ENCODE measurements at places on chromosomes 3 and 15.
A peak's percentile ranks its signal among the peaks of the same experiment; 100 is the strongest.

GRCh38 chr15:69141286-69141701, 19.1 kb upstream of the GLCE start:
- H3K36me3 ChIP-seq: no peaks in the 10 kb centered on the region
- peaks cover 4% of the 10 kb centered on the region for H3K27me3 ChIP-seq
- no peak overlapping the region for H3K4me3 ChIP-seq
- no peak overlapping the region for H3K27ac ChIP-seq

- H3K4me1 ChIP-seq: no peaks in the 10 kb centered on the region
- H3K27ac ChIP-seq: no peak overlapping the region
- H3K4me3 ChIP-seq: no peak overlapping the region
- peak; percentile 47 for DNase-seq
Observed at GRCh38 chr3:44074181-44074580, 167.5 kb upstream of the TOPAZ1 start.

DNA sequence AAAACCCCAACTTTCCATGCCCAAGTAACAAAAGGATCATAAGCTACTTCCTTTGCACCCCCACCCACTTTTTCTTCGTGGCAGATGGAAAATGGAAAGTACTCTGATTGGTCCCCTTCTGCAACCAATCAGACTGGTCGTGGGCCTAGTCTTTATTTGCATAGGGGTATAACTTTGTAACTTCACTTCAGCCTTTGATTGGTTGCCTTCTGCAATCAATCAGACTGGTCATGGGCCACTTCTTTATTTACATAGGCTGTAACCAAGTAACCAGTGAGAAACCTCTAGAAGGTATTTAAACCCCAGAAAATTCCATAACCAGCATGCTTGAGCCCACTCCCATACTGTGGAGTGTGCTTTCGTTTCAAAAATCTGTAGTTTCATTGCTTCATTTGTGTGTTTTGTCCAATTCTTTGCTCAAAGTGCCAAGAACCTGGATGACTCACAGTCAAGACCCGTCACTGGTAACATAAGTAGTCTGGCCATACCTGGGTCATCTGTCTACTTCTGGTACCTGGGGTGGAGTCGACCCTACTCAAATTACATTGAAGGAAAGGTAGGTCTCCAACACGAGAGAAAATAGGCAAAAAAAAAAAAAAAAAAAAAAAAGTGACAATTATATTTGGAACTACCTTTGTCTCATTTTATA, 41.9 kb downstream of the CMTM8 start:
- no peak overlapping the region for H3K27ac ChIP-seq
- DNase-seq: no peak
- H3K4me1 ChIP-seq: no peaks in the 10 kb centered on the region
- H3K36me3 ChIP-seq: no peaks in the 10 kb centered on the region
- no peaks in the 10 kb centered on the region for H3K27me3 ChIP-seq

GRCh38 chr3:40302784-40303183, 6.7 kb upstream of the EIF1B start:
- no peak overlapping the region for H3K4me3 ChIP-seq
- H3K4me1 ChIP-seq: no peaks in the 10 kb centered on the region
- no peaks in the 10 kb centered on the region for H3K36me3 ChIP-seq
- no peak for DNase-seq

- no peaks in the 10 kb centered on the region for H3K27me3 ChIP-seq
- peaks cover 16% of the 10 kb centered on the region for H3K36me3 ChIP-seq
- peaks cover 2% of the 10 kb centered on the region for H3K4me1 ChIP-seq
- H3K4me3 ChIP-seq: peak within 1 kb of the TSS; percentile 95
- H3K27ac ChIP-seq: peak within 1 kb of the TSS; percentile 97
Observed at GRCh38 chr3:138187296-138188012, at the start of gene ARMC8. ARMC8 (plus strand) TSS chr3:138187301; CDS start chr3:138187555, 254 bp downstream.

DNA sequence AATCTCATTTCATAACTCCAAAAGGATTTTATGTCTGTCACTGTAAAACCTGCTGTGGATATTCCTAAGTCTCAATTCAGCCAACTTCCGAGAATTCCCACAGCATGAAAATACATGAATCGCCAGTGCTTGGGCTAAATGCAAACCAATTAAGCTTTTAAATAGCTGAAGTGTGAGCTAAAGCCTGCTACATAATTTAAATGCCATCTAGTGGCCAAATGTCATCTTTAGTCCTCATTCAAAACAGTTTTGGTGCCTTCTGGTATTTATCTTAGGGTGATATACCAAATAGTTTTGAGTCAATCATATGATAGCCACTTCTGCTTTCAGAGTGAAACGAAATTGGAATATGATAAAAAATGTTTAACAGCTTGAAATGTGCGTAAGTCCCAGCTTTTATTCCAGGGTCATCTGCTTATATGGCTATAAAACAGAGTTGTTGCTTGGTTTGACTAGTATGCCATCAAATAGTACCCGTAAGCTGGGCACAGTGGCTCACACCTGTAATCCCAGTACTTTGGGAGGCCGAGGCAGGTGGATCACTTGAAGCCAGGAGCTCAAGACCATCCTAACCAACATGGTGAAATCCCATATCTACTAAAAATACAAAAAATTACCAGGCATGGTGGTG, 41.8 kb upstream of the CCNL1 start:
- H3K4me3 ChIP-seq: no peak overlapping the region
- H3K4me1 ChIP-seq: no peaks in the 10 kb centered on the region
- no peak for DNase-seq

Data from ascending aorta (tissue), 2 donors.